ENCODE measurements at places on chromosomes 13 and 19.

GRCh38 chr13:111948811-111949210 is 118.1 kb upstream of the SOX1 start:
- no peak for DNase-seq

GRCh38 chr13:90746230-90746629 is 601.3 kb upstream of the MIR17HG start:
- DNase-seq: no peak

- no peak for DNase-seq
Observed at GRCh38 chr19:50869479-50869878, 3.8 kb upstream of the KLK2 start.

GRCh38 chr13:32838945-32839344 is 177.3 kb upstream of the KL start:
- DNase-seq: peak; percentile 34

GRCh38 chr13:98599502-98600328 is 22.8 kb upstream of the STK24 start:
- DNase-seq: no peak

DNA sequence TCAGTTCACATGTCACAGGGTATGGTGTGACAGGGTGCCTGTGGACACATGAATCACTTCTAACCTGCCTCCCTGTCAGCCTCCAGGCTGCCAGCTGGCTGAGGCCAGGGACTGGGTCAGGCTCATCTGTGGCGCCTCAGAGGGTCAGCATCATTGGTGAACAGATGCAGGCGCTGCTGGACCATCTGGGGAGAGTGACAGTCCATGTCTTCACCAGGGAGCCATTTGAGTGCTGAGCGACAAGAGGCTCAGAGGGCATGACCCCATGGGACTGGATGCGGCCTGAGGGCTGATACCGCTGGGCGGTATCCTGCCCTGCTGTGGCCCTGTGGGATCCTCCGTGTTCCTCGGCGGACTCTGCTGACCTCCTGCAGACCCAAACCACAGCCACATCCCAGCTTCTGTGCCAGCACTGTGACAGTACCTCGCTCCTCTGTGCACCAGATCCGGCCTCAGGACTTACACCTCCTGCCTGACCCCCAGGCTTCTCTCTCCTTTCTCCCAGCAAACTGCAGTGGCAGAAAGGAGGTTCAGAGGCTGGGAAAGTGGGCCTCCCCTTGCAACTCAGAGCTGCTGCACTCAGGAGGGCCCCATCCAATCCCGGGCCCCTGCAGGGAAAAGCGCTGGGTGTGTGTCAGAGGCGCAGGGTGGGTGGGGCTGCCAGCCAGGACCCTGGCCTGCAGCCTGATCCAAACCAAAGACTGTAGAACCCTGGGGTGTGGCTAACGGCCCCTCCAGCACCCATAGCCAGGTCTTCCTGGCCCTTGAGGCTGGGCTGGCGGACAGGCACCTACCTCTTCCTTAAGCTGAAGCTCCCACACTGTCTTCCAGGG is 10.2 kb downstream of the ACTMAP start:
- DNase-seq: no peak

- DNase-seq: peak; percentile 65
Observed at GRCh38 chr19:18763674-18764590, 27.2 kb downstream of the COMP start.

DNA sequence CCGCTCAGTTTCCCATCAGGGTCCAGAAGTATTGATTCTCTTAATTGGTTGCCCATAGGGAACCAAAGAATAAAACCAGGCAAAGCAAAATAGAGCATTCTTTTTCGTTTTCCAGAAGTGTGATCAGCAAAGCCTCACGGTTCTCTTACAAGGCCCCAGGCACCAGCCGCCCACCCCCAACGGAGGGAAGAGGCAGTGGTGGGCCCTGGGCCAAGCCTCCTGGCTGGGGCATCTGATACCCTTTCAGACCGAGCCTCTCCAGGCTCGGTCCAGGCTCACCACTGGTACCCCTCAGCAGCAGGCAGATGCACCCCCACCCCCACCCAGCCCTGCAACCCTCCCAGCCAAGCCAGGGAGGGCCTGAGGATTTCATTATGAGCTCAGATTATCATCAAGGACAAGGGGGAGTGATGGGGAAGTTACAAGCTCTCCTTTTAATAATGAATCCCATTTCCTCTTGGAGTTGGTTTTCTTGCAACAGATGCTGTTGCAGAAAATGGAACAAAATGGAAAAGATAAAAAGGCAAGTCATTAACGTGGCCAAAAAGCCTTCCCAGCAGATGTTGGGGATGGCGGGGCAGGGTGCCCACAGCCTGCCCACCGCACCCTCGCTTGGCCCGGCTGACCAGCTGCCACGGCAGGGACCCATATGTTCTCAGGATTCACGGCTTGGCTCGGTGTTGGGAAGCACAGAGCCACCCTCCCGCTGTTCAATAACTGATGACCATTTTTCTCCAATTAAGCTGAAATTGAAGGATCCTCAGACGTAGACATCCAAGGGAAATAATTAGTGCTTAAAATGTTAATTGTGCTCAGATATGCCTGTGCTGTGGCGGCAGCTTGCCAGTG is 45.9 kb upstream of the KCTD15 start:
- DNase-seq: no peak

- DNase-seq: no peak
Observed at GRCh38 chr13:28179974-28180373, 41.6 kb downstream of the PAN3 start.

GRCh38 chr19:28603453-28603852 is 609.5 kb downstream of the UQCRFS1 start:
- no peak for DNase-seq

- DNase-seq: no peak
Observed at GRCh38 chr19:3778104-3778867, 6.3 kb upstream of the RAX2 start.

DNA sequence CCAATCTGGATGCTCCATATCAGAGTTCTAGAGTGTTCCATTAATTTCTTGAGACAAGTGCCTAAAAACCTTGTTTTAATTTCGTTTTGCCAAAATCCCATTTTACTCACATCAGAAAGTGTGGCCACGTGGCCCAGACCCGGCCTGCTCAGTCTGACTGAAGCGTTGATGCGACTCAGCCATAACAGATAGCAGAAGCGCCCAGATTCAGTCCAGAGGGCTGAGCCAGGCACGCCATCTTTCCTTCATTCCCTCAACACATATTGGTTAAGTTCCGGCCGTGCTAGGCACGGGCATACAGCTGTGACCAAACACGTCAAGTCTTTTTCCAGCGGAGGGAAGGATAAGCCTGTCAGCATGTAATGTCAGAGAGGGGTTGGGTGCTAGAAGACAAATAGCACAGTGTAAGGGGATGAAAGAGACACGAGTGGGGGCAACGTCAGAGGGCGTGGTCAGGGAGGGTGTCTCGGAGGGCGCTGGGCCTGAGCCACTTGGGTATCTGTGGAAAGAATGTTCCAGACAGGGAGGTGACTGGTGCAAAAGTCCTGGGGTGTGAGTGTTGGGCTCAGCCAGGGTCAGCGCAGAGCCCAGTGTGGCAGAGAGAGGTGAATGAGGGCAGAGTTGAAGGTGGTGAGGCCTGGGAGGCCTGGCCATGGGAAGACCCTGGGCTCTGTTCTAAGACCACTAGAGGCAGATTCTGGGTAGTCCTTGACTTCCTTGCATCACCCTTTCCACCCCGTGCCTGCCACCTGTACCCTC is 3.1 kb downstream of the F10 start:
- no peak for DNase-seq

DNA sequence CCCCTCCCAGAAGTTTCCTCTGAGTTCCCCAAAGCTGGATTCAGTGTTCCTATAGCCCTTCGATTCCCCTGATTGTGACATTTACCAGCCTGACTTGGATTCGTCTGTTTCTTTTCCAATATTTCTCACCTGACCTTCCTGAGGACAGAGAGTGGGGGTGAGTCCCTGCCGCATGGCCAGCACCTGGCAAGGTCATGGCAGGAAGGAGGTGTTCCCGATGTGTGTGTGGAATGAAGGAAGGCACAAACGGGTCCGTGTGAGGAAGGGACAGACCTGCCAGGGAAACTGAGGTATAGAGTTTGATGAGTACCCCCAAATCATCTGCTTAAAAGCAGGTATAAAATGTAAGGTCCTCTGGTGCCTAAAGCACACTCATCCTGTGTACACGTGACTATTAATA is 3.3 kb downstream of the COL4A1 start:
- no peak for DNase-seq

DNA sequence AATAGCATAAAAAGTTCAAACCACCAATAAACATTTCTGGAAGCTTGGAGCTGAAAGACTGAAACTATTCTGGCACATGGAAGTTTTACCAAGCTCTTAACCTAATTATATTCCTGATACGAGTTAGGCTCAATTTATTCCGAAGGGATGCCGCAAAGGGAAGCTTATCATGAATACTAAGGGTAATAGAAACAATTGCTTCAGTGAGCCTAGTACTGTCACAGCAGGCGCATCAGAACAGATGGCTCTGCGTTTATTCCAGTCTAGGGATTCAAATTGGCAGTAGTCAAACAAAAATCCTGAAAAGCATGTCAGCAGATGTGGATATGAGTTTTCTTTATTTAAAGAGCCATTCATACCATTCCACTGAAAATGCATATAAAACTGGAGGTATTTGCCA is 779.5 kb downstream of the GPC5 start:
- DNase-seq: no peak

DNA sequence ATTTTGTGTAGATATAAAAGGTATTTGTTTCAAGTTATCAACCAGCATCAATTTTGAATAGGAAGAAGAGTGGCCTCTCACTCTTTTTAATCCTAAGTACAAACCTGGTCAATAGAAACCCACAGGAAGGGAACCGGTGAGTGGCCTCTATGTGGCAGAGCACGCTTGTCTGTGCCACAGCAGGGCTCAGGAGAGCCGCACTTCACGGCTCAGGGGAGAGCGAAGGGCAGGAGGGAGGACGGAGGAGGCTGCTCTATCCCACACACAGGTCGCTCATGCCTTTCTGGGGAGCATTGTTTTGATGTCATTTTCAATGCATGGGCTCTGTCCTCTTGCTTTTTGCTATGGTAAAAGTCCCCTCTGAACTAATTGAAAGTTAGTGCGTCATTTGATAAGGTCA is 57.2 kb downstream of the TNFRSF19 start:
- no peak for DNase-seq

Measured in iris pigment epithelial cell (primary cell).